Chondrocyte (in vitro differentiated cells): ENCODE measurements at places on chromosomes 3 and 15.

GRCh38 chr3:151234825-151235224, 31.8 kb upstream of the GPR171 start:
- no peak for DNase-seq

GRCh38 chr3:146747928-146748327, 142.8 kb upstream of the PLSCR5 start:
- DNase-seq = no peak

- no peak for DNase-seq
Measured at GRCh38 chr3:189689625-189690024, 58.4 kb downstream of the TP63 start.

DNA sequence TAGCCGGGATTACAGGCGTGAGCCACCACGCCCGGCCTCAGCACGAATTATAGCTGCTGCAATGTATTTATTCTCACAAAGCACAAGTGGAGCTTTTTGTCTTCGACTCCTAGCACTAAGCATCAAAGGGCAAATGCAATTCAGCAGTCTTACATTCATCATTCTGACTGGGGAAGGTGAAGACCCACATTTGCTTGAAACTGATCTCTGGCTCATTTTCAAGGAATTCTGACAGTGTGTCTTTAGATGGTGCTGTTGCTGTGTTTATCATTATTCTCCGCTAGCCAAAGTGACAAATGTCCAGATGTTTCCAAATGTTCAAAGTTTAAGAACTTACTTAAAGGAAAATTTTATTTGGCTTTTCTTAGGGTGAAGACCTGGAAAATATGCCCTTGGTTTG, 55.9 kb downstream of the SGO1 start:
- DNase-seq = no peak

GRCh38 chr15:70240082-70240481, 142.4 kb upstream of the TLE3 start:
- DNase-seq = no peak

GRCh38 chr15:35663956-35664355, 118.0 kb upstream of the DPH6 start:
- DNase-seq = no peak

GRCh38 chr3:151878465-151878864, 5.0 kb downstream of the SUCNR1 start:
- DNase-seq = no peak

GRCh38 chr3:72329354-72329753, 518.9 kb downstream of the SHQ1 start:
- no peak for DNase-seq

GRCh38 chr3:23778446-23778845, 27.3 kb upstream of the UBE2E1 start:
- no peak for DNase-seq

- no peak for DNase-seq
Measured at GRCh38 chr15:48406911-48407310, 75.7 kb downstream of the DUT start.

GRCh38 chr15:76866716-76867321, 38.3 kb downstream of the SCAPER start:
- DNase-seq = no peak
